ENCODE measurements at places on chromosomes 7 and 10.

GRCh38 chr7:21128062-21128817 is 299.6 kb upstream of the SP4 start:
- DNase-seq = no peak

GRCh38 chr10:11612021-11613001 is 861 bp upstream of the USP6NL start:
- peak; percentile 10 for DNase-seq

DNA sequence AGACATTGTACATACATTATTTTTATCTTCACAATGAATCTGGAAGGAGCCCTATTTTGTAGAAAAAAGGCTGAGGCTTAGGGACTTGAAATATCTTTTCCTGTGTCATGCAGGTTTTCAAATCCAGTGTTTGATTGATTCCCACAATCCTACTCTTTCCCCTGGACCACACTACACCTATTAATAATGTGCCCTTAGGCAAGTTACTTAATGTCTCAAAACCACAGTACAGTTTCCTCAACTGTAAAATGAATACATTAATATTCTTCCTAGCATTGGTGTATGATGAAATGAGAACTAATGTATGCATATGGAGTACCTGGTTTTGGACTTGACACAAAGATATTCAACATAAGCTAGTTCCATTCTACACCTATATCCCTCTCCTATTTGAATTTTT is 313.3 kb upstream of the SP8 start:
- DNase-seq = no peak

DNA sequence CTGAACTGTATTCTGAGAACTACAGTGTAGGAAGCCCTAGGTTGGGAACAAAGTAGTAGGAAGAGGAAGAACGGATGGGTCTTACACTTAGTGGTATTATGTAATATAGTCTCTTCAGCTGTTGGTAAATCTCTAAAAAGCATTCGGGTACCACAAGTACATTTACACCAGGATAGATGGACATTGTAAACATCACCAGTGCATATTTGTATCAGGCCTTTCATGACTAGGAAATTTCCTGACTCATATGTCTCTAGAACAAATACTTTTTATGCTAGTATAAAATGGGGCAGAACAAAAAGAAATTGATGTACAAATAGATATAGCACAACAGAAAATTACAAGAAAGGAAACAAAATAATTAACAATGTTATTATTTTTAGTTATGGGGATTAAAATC is 21.5 kb upstream of the OR6B1 start:
- no peak for DNase-seq

DNA sequence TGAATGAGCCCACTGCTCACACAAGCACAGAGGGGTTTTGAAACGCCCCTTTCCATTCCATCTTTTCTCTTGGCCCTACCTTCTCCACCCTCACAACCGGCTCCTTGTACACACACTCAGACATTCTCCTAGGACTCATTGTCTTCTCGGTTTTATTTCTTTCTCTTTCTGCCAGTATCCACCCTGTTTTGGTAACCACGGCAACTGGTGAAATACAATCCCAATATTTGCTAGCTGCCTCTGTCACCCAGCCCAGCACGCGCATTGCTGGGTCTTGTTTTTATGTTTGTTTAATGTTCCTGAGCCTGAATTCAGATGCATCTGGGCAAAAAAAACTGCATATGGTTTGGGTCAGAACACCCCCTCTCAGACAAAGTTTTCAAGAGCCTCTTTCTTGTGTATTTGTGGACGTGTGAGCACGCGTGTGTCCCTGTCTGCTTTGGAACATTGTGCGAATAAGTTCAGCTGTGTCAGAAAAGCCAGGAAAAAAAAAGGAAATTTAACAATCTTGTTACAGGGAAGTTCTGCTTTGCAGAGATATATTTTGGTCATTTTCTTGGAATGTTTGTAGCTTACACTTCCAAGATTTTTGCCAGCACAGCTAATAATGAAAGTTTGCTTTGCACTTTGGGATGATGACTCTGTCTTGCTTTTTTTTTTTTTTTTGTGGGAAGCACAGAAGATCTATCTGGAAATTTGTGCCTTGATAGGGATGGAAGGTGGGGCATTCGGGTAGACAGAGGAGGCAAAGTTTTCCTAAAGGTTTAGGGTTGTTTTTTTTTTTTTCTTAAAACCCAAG is 225.9 kb downstream of the TRIL start:
- peak; percentile 75 for DNase-seq

DNA sequence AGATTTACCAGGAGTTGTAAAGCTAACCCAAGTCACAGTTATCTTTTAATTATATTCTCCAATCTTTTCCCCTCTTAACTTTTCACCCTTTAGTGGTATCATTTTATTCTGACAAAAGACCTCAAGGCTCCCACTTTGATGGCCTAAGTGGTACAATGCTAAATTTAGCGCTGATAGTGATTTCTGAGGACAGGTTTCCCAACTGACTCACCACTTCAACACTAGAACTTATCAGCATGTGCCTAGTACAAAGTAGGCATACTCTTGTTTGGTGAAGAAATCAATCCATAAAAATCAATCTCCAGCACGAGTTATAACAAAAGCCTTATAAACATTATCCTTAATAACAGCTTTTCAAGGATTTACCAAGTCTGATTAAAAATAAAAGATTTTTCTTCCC is 7.5 kb downstream of the SNX13 start:
- DNase-seq = no peak

DNA sequence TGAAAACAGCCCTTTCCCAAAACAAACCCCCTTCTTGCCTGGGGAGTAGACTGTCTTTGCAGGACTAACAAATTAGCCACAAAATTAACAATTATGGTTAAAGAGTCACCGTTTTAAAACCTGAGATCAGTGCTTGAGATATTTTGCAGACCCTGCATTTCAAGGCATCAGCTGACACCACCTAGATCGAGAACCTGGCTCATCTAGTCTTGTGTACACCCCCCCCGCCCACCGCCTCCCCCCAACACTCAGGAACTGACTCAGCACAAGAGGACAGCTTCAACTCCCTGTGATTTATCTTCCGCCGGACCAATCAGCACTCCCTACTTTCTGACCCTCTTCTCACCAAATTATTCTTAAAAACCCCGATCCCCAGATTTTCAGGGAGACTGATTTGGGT is 737.1 kb downstream of the PHTF2 start:
- no peak for DNase-seq

DNA sequence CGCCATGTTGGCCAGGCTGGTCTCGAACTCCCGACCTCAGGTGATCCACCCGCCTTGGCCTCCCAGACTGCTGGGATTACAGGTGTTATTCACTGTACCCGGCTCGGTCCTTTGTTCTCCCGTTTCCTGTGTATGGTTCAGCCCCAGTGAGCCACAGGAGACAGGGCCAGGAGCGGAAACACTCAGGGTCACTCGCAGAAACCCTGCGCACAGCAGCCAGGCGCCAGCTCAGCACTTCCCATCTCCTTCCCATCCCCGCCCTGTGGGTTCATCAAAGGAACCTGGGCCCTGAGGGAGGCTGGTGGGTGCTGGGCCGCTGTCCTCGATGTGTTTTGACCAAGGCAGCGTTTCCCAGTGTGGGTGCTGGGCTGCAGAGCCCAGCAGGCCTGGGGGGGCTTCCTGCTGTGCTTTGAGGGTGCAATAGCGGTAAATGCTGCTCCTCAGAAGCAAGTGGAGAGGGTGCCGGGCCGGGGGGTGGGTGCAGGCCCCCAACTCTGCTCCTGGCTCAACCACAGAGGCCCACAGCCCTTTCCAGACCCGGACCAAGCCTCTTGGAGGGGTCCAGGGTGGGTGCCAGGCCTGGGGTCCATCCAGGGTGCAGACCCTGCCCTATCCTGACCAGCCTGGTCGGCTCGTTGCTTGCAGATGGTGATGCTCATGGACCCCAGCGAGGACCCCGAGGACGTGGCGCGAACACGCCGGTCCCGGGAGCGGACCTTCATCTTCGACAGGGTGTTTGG is 15.3 kb upstream of the CHST12 start:
- DNase-seq = no peak

Data from fibroblast of pulmonary artery (primary cell).